Nasal cavity respiratory epithelium epithelial cell of viscerocranial mucosa (primary cell): ENCODE measurements at places on chromosomes 4 and X. TPM values are rescaled to one million over a fixed set of nuclear protein-coding genes. Genes with fewer than 3 reads are reported as not detected.

The TEX13C gene
- total RNA-seq, result not detected in 2 replicates

The PPEF1 gene
- 0.07 TPM in 1 of 2 replicates, not detected in the other for total RNA-seq

The OTUD6A gene
- total RNA-seq, result not detected in 2 replicates

The RAI2 gene
- 0.07 TPM in 1 of 2 replicates, not detected in the other for total RNA-seq

The FTSJ1 gene
- 96.5 and 138 TPM in 2 replicates for total RNA-seq

The NALF2 gene
- total RNA-seq, result 1.9 and 2.4 TPM in 2 replicates

The SPATA4 gene
- total RNA-seq, result under 0.01 and 0.14 TPM in 2 replicates
